ENCODE measurements at places on chromosomes 1 and 21.
A peak's percentile ranks its signal among the peaks of the same experiment; 100 is the strongest.

DNA sequence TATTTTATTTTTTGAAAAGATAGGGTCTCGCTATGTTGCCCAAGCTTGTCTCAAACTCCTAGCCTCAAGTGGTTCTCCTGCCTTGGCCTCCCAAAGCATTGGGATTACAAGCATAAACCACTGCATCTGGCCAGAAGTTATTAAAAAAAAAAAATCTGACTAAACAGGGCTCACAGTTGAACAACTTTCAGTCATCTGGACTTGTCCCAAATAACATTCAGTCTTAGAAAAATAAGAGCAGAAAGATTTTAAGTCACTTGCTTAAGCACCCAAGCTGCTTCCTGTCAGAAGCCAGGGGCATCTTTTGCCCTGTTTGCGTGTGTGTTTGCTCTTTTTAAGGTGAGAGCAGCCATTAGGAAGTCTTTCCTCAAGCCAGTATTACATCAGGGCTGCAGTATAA is 286.8 kb downstream of the LMO4 start:
- DNase-seq, result no peak

- peak; percentile 14 for DNase-seq
Observed at GRCh38 chr1:60331647-60332046, 258.1 kb upstream of the C1orf87 start.

- DNase-seq, result no peak
Observed at GRCh38 chr21:26003404-26003803, 167.2 kb downstream of the APP start.

DNA sequence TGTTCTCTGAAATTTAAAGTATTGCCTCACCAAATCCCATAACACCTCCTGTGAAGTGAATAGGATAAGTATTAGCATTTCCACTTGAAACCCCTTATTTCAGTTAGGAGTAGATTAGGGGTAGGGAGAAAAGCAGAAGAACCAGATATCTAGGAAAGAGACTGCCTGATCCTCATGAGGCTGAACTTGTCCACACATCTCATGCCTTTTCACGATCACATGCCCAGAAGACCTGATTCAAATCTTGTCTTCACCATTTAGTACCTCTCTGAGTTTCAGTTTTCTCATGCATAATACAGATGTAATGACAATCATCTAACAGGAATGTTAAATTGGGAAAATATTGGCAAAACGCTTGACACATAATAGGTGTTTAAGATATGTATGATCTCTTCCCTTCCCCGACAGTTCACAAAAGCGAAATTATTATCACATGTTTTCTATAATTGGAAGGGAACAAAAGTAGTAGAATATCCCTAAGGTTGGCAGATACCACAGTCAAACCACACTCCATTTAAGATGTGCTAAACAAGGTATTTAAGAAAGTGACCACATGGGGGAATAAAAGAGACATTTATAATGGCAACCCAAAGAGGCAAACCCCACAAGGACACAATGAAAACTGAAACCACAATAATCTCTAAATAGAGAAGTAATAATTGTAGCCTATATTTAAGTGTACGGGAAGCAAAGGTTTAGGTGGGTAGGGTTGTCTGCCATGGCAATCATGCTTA is 25.2 kb downstream of the GFI1 start:
- DNase-seq, result no peak

GRCh38 chr1:55707846-55708245 is 492.7 kb upstream of the USP24 start:
- DNase-seq, result no peak
